ENCODE measurements at places on chromosomes 1 and 21. TPM values are rescaled to one million over a fixed set of nuclear protein-coding genes. Genes with fewer than 3 reads are reported as not detected.

PRRX1 gene
- 270 TPM for total RNA-seq

FCRL3 gene
- not detected for total RNA-seq

FCRL6 gene
- not detected for total RNA-seq

CPTP gene
- total RNA-seq: 22.3 TPM

ZSWIM5 gene
- 1.3 TPM for total RNA-seq

LCE1B gene
- not detected for total RNA-seq

KPNA6 gene
- total RNA-seq: 39.9 TPM

CFHR4 gene
- not detected for total RNA-seq

FAM177B gene
- total RNA-seq: not detected

CD1E gene
- not detected for total RNA-seq

KRTAP10-8 gene
- total RNA-seq: not detected

TMEM54 gene
- 36.7 TPM for total RNA-seq

SYT14 gene
- 8.1 TPM for total RNA-seq

RIPPLY3 gene
- total RNA-seq: not detected

SH3D21 gene
- 4.7 TPM for total RNA-seq

SDCCAG8 gene
- total RNA-seq: 52.1 TPM

CYP4B1 gene
- total RNA-seq: not detected

CFHR3 gene
- not detected for total RNA-seq

LYPD8 gene
- total RNA-seq: not detected

CAMSAP2 gene
- 31.1 TPM for total RNA-seq

TCP10L gene
- total RNA-seq: 0.17 TPM

EPHA2 gene
- 4.2 TPM for total RNA-seq

CD164L2 gene
- total RNA-seq: not detected

TSPAN2 gene
- total RNA-seq: not detected

MPZ gene
- total RNA-seq: 0.87 TPM
